ENCODE measurements at places on chromosomes 3 and 15. TPM values are rescaled to one million over a fixed set of nuclear protein-coding genes. Genes with fewer than 3 reads are reported as not detected.
A peak's percentile ranks its signal among the peaks of the same experiment; 100 is the strongest.

DNA sequence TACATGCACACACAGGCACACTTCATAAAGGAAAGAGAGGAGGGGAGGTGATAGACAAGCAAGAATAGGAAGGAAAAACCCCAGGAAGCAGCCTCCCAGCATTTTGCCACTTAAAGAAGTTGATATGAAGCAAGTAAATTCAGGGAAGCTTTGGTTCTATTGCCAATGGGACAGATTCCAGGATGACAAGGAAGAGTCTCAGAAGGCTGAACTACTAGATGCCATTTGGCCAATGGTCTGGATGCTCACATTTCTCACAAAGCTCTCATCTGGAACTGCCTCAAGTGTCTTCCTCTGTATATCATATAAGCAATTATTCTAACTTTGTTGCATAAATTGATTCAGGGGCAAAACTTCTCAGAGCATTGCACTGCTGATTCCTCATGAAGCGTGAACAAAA, 78.8 kb upstream of the STRIT1 start:
- DNase-seq: no peak
- H3K36me3 ChIP-seq: no peaks in the 10 kb centered on the region
- H3K27me3 ChIP-seq: peaks cover 2% of the 10 kb centered on the region
- no peaks in the 10 kb centered on the region for H3K4me1 ChIP-seq

- H3K27me3 ChIP-seq: peaks cover 7% of the 10 kb centered on the region
- peaks cover 38% of the 10 kb centered on the region for H3K4me1 ChIP-seq
- H3K27ac ChIP-seq: peak overlapping the region; percentile 30
- H3K4me3 ChIP-seq: no peak overlapping the region
- peak; percentile 32 for DNase-seq
Measured at GRCh38 chr3:119700269-119700919, 2.4 kb upstream of the CFAP91 start.

ECE2 gene
- total RNA-seq: not detected

GOLGA6L7 gene
- total RNA-seq: not detected

CCR9 gene
- 0.08 TPM for total RNA-seq

DNA sequence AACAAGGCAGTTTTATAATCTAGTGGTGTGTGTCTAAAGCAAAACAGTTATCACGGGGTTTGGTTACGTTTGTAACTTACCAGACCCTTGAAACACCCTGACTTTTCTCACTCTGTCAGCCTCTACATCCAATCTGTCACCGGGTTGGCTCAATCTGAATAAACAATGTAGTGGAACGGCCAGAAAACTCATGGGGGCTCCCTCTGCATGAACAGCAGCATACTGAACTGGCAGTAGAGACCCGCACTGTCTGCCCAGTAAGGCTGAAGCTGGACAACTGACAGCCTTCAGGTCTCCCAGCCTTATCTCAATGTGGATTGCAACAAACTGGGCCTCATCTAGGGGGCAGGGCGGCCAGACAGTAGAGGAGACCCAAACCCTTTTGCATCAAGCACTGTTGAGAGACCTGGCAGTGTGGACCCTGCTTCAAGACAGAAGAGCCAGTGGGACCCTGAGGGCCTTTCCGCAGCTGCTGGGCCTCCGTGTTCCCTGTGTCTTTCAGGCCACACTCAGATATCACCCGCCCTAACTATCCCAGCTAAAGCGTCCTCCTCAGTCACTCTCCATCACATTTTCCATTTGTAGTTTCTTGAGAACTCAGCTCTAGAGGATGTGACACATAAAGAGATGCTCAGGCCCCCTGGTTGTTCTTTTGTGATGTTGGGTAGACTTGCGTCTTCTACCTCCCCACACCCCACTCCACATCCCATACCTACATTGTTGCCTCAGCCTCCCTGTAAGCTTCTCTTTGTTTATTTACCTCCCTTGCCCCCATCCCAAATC, 181.2 kb upstream of the NR2E3 start:
- H3K27ac ChIP-seq: no peak overlapping the region
- H3K4me3 ChIP-seq: no peak overlapping the region
- no peaks in the 10 kb centered on the region for H3K27me3 ChIP-seq
- H3K4me1 ChIP-seq: no peaks in the 10 kb centered on the region
- H3K36me3 ChIP-seq: no peaks in the 10 kb centered on the region

DNA sequence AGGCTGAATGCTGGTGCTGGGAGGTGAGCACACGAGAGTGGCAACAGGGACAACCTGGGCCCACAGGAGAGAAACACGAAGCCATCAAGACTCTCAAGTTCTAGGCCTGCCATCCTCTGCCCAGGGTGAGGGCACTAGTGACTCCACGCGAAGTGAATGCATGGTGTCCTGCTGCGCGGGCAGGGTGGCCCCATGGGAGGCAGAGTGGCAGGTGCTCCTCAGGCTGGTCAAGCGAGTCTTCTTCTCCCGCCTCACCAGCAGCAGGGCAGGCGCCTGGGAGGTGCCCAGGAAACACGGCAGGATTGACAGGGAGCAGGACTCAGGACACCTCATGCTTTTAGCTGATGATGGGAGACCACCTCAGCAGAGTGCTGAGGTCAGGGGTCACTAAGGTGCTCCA, 26.9 kb downstream of the STIMATE start:
- H3K36me3 ChIP-seq: peaks cover 12% of the 10 kb centered on the region
- H3K4me3 ChIP-seq: no peak overlapping the region
- no peak overlapping the region for H3K27ac ChIP-seq
- no peak for DNase-seq

DNA sequence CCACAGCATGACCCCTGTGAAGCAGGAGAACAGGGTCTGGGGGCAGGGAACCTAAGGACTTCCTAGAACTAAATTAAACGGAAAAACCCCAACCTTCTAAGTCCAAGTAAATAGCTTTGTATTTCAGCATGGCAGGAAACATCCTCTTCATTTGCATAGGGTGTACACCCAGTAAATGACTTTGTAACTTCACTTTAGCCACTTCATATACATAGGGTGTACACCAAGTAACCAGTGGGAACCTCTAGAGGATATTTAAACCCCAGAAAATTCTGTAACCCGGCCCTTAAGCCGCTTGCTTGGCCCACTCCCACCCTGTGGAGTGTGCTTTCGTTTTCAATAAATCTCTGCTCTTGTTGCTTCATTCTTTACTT, 41.8 kb downstream of the FSD2 start:
- H3K36me3 ChIP-seq: peaks cover 19% of the 10 kb centered on the region
- H3K4me1 ChIP-seq: peaks cover 7% of the 10 kb centered on the region
- DNase-seq: no peak
- no peaks in the 10 kb centered on the region for H3K27me3 ChIP-seq
- H3K27ac ChIP-seq: no peak overlapping the region

- H3K27me3 ChIP-seq: peaks cover 11% of the 10 kb centered on the region
- no peak overlapping the region for H3K27ac ChIP-seq
- H3K4me1 ChIP-seq: no peaks in the 10 kb centered on the region
- no peak overlapping the region for H3K4me3 ChIP-seq
Measured at GRCh38 chr3:149375501-149376196, 1.8 kb downstream of the TM4SF1 start.

DNA sequence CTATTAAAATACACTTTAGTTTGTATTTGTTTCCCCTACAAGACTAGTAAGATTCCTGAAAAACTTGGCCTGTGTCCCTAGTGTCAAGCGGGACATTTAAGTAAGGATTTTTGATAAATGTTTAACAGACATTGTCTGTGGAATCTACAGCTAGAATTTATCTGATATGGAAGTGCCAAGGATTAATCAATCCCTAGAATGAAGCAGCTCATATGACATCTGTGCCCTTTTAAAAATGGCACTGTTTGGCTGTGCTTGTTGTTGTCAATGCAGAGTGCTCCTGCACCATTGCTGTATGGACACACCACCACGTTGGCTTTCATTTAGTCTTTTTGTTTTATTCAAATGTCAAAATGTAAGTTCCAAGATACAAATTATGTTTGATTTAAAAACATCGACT, 14.3 kb upstream of the PDCD7 start:
- H3K4me1 ChIP-seq: no peaks in the 10 kb centered on the region
- H3K36me3 ChIP-seq: peaks cover 14% of the 10 kb centered on the region
- H3K27me3 ChIP-seq: no peaks in the 10 kb centered on the region
- no peak for DNase-seq
- H3K4me3 ChIP-seq: no peak overlapping the region

P2RY1 gene
- 0.37 TPM for total RNA-seq

DNA sequence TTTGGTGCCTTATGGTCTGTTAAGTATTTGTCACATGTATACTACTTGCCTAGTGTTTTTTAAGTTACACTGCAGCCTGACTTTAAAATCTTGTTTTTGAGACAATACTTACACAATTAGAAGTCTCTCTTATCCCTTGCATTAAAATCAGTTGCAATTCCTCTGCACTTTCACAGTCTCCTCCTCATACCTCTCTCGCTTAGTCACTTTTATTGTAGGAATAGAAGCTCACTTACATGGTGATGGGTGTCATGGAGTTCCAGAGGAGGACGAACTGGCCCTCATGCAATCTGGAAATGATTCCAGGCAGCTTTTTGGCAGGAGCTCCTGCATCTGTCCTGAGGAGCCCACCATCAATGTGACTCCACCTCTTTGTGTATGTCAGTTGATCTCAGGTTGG, 238.4 kb upstream of the TBC1D5 start:
- H3K4me1 ChIP-seq: peaks cover 6% of the 10 kb centered on the region
- no peak overlapping the region for H3K4me3 ChIP-seq
- H3K27ac ChIP-seq: no peak overlapping the region
- DNase-seq: no peak

TRPM1 gene
- not detected for total RNA-seq

- no peaks in the 10 kb centered on the region for H3K36me3 ChIP-seq
- no peaks in the 10 kb centered on the region for H3K4me1 ChIP-seq
- peaks cover 6% of the 10 kb centered on the region for H3K27me3 ChIP-seq
- no peak overlapping the region for H3K27ac ChIP-seq
- DNase-seq: no peak
Measured at GRCh38 chr15:62588938-62589670, 424.0 kb upstream of the C2CD4B start.

DNA sequence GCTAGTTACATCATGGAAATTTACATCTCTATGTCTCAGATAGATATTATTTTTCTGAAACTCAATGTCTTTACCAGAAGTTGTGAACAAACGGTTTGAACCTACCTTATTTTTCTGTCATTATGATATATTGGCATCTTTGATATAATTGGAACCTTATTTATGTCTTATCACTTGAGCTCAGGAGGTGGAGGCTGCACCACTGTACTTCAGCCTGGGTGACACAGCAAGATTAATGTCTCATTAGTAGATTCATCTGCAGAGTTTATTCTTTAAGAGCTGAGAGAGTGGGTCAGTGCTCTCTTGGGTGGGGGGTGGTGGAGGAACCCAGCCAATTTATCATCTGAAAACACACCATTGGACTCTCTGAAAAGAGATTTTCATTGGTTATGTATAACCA, 21.4 kb downstream of the SCG3 start:
- no peak overlapping the region for H3K4me3 ChIP-seq
- H3K27me3 ChIP-seq: peaks cover 26% of the 10 kb centered on the region
- no peak for DNase-seq
- H3K36me3 ChIP-seq: no peaks in the 10 kb centered on the region
- H3K4me1 ChIP-seq: no peaks in the 10 kb centered on the region

DNA sequence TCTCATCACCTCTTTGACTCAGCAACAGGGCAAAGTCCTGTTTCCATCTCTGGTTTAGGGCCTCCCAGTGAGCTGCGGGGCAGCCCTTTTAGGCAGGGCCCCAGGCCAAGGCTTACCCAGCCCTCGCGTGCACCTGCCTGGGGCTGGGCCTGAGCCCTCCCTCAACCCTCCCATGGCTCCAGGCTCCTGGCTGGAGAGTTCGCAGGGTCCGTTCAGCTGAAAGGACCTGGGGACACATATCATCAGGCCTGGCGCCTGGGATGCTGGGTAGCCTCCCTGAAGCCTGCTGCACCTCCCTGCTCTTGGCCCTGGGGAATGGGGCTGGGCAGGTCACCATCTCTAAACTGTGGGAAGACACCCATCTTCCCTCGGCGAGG, 29.7 kb downstream of the HDAC11 start:
- H3K4me3 ChIP-seq: no peak overlapping the region
- no peaks in the 10 kb centered on the region for H3K36me3 ChIP-seq
- H3K27ac ChIP-seq: no peak overlapping the region
- no peak for DNase-seq

DNAH12 gene
- total RNA-seq: 0.05 TPM

- no peak overlapping the region for H3K27ac ChIP-seq
- H3K4me1 ChIP-seq: peaks cover 22% of the 10 kb centered on the region
- H3K36me3 ChIP-seq: peaks cover 29% of the 10 kb centered on the region
- H3K4me3 ChIP-seq: no peak overlapping the region
Measured at GRCh38 chr15:43789409-43789808, 2.7 kb upstream of the SERF2 start.

GRCh38 chr3:14431452-14431916, 29.1 kb downstream of the SLC6A6 start:
- peaks cover 90% of the 10 kb centered on the region for H3K4me1 ChIP-seq
- H3K4me3 ChIP-seq: peak overlapping the region; percentile 76
- no peaks in the 10 kb centered on the region for H3K27me3 ChIP-seq
- no peak for DNase-seq

GRCh38 chr15:68693071-68693470, 114.3 kb downstream of the CORO2B start:
- no peaks in the 10 kb centered on the region for H3K36me3 ChIP-seq
- H3K4me3 ChIP-seq: no peak overlapping the region
- H3K4me1 ChIP-seq: peaks cover 10% of the 10 kb centered on the region
- peak; percentile 32 for DNase-seq
